ENCODE measurements at places on chromosomes 5 and 9.

DNA sequence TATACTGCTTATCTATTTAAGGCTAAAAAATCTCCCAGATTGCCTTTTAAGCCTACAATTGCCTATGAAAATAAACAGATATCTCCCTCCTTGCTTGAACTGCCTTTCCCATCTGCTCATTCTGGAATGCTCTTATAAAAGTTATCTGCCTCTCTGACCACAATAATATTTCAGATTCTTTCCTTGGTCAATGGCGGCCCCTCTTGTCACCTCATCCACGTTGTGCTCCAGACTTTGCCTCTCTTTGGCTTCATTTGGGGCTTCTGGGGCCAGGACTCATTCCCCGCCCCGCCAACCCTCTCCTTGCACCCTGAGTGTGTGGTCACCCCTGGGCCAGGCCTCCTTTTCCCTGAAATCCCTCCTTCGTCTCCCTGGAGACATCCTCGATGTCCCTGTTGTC lies 110.0 kb upstream of the RPS23 start:
- DNase-seq, result no peak

GRCh38 chr9:110752766-110753165 lies 84.2 kb downstream of the MUSK start:
- no peak for DNase-seq

DNA sequence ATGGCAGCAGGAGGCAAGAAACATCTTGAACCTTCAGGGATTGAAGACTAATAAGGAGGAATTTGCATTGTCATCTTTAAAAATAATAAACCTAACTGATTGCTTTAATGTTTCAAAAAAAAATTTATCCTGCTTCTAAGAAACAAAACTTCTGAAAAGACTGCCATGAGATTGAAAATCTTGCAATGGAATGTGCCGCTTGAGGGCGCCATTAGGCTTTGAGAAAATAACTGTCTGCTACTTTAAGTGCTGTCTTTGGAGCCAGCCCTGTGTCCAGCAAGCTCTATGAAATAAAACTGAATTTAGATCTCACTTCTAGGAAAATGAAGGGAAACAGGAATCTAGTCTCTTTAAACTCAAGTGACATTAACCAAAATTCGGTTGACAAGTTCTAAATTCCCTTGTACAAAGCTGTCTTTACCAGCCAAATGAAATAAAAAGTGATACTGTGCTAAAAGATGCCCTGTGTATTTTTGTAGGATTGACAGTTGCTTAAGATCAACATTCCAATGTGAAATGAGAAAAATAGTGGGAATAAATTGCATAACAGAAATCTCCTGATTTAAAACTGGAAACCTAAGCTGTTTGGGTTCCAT lies 79.4 kb downstream of the ESM1 start:
- DNase-seq, result peak; percentile 62

DNA sequence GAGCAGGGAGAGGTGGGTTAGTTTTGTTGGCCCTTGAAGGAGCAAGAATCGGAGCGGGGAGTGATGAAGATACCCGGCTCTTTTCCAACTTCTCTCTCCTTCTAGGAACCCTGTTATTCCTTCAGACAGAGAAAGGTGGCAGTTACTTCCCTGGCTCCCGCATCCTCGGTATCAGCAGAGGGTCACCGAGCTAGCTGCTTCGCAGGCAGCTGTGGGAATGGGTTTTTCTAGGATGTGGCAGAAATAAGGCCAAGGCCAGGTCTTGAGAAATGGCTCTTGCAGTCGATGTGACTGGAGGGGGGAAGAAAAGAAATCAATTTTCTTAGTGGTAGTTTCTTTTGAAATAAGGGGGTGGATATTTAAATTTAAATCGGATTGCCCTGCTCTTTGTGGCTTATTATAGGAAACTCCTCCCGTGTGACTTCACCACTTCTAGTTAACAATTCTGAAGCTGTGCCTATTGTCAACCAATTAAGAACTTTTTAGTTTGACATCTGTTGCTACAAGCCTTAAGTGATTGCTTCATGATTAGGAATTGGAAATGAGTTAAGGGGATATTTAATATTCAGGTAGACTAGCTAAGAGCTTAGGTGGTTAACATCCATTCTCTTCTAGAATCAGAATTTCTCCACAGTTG lies 1.4 kb downstream of the SAP30L start:
- peak; percentile 36 for DNase-seq

- no peak for DNase-seq
These were observed 472.1 kb upstream of the TNC start for GRCh38 chr9:115590011-115590410.

DNA sequence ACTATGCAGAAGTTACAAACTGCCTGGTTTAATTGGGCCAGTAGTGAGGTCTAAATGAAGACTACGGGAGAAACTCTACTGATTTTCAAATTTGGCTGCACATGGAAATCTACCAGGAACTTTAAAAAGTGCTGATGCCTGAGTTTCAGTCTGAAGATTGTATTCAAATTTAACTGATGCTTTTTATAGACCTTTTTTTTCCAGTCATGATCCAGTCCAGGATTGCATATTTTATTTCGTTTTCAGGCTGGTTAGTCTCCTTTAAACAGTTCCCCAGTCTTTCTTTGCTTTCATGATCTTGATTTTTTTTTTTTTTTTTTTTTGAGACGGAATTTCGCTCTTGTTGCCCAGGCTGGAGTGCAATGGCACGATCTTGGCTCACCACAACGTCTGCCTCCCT lies 23.7 kb upstream of the SPZ1 start:
- DNase-seq, result no peak

- no peak for DNase-seq
These were observed 44.0 kb upstream of the RNU6ATAC start for GRCh38 chr9:134208310-134208841.
